ENCODE measurements at places on chromosomes 2 and 18. TPM values are rescaled to one million over a fixed set of nuclear protein-coding genes. Genes with fewer than 3 reads are reported as not detected.

GRCh38 chr18:34787931-34788532, 77.9 kb downstream of the DTNA start:
- H3K27ac ChIP-seq = no peak overlapping the region
- H3K4me3 ChIP-seq = no peak overlapping the region
- no peak for DNase-seq
- no peaks in the 10 kb centered on the region for H3K27me3 ChIP-seq

DNA sequence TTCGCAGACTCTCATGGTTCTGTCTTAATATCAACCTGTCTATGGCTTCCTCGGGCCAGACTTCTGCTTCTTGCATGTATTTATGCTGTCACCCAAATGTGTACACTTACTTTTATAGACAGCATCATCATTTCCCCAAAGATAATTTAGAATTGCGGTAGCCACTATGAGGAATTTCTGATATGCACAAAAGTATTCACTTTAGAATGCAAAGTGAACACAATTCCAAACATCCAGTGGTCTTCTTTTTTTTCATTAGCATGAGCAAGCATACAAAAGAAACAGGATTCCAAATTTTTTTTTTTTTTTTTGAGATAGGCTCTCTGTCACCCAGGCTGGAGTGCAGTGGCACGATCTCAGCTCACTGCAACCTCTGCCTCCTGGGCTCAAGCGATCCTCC, 21.0 kb upstream of the MCFD2 start:
- no peak overlapping the region for H3K27ac ChIP-seq
- no peaks in the 10 kb centered on the region for H3K36me3 ChIP-seq
- H3K4me3 ChIP-seq = no peak overlapping the region
- no peaks in the 10 kb centered on the region for H3K27me3 ChIP-seq

GRCh38 chr2:101064868-101065549, 62.9 kb downstream of the RPL31 start:
- H3K4me3 ChIP-seq = no peak overlapping the region
- H3K27ac ChIP-seq = no peak overlapping the region
- H3K4me1 ChIP-seq = peaks cover 14% of the 10 kb centered on the region
- DNase-seq = no peak

DNA sequence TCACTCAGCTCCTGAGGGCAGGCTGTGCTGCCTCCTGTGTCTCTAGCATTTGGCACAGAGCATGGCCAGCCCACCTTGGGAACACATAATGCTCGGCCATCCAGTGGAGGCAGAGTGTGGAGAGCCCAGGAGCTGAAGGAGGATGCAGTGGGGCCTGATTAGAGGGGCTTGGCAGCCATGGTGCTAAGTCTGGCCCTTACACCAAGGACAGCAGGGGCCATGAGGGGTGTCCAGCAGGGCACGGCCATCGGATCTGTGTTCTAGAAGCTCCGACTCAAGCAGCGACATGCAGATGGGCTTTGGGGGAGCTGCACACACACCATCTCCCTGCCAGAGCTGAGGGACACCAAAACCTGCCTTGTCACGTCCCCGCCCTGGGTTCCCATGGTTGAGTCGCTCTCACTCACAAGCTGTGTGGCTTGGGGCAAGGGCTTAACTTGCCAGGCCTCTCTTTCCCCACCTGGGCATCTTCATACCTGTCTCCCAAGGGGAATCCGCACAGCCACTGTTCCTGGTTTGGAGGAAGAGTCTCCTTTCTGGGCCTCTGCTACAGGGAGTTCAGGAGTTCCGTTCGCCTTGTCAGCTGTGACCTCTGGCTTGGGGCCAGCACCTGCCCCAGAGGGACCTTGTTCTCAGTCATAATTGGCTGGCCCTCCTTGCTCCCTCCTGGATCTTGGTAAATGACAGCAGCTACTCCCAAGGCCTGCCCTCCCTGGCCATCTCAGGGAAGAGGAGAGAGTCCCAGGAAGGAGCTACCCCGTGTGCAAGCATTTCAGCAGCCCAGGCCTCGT, 1.3 kb upstream of the TOGARAM2 start:
- no peaks in the 10 kb centered on the region for H3K36me3 ChIP-seq
- DNase-seq = no peak
- no peak overlapping the region for H3K27ac ChIP-seq
- no peak overlapping the region for H3K4me3 ChIP-seq

DNA sequence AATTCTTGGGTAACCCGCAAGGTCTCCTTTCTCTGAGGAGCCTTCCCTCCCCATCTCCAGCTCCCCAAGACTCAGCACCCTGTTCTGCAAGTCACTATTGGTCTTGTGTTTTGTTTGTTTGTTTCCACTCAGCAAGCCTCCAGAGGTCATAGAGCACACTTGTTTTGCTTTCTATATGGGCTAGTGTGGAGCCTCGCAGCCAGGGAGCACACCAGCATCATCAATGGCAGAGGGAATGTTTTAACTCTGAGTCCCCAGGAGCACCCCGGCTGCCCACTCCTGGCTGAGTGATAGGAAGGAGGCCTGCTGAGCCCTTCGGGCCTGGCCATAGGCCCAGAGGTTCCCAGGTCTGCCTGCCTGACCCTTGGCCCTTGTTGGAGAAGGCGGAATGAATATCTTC, 36.6 kb downstream of the GLI2 start:
- H3K4me3 ChIP-seq = no peak overlapping the region
- no peak overlapping the region for H3K27ac ChIP-seq
- no peaks in the 10 kb centered on the region for H3K4me1 ChIP-seq
- no peak for DNase-seq
- H3K27me3 ChIP-seq = no peaks in the 10 kb centered on the region
- H3K36me3 ChIP-seq = no peaks in the 10 kb centered on the region

GRCh38 chr2:213251618-213252017, 32.6 kb upstream of the SPAG16 start:
- no peaks in the 10 kb centered on the region for H3K27me3 ChIP-seq
- DNase-seq = no peak
- H3K4me3 ChIP-seq = peak overlapping the region; percentile 36
- H3K4me1 ChIP-seq = peaks cover 17% of the 10 kb centered on the region

SYT4 gene
- total RNA-seq = not detected

MYO3B gene
- total RNA-seq = not detected

RTP5 gene
- total RNA-seq = not detected

ESPNL gene
- total RNA-seq = 0.35 TPM
